NCI-H2081 treated with DMSO at 0.1 percent for 48 hours (cell line): ENCODE measurements at places on chromosomes 6 and 20.

DNA sequence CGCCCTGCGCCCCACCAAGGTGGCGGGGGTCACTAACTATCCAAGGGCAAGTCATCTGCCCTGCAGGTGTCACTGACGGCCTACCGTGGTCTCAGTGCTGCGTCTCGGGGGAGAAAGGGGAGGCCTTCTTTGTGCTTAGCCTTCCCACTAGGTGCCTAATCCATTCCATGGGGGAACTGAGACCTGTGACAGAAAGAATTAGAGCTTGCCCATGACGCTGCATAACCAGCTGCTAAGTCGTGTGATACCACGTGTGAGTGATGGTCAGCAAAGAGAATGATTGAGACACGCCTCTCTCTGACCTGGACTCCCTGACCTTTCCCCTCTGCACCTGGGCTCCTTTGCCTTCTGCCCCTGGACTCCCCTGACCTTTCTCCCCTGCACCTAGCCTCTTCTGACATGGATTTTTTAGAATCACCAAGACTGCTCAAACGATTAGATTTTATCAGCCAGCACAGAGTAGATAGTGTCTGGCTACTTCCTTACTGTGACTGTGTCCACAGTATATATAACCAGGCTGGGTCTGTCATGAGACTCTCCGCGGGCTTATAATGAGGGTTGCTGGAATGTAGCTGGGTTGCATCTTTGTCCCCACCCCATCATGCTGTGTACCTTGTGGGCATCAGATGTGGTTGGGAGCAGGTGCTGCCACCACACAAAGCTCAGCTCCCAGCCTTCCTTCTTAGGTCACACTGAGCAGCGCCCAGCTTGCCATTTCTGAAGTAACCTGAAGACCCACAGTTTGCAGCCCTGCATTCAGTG lies 140.6 kb downstream of the TMEM242 start:
- no peak for DNase-seq

- no peak for DNase-seq
These were observed 32.4 kb downstream of the TAF11 start for GRCh38 chr6:34855463-34855862.

DNA sequence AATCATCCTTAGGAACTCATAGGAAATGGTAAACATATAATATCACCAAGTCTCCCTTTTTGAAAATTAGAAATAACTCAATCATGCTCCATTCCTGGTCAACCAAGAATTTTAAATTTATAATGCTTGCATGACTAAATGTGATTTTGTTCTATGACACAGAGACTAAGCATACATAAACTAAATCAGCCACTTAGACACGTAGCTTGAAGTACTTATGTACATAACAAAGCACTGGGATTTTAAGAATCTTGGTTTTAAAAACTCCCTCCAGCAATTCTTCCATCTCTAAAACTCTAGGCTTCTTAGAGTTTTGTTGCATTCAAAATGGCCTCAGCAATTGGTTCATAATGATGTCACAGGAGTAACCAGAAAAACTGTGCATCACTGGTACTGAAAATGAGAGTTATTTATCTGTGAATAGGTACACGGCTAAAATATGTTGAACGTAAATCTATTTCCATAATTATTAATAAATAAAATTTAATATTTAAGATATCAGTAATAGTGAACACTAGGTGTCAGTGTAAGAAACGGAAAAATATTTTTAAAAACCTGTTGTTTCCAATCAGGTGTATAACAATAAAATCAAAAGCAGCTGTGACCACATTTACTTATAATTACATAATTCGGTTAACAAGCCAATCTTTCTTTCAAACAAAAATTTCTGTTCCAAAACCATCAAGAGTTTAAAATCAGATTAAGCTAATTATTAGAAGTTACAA lies 241.6 kb upstream of the RUNX2 start:
- no peak for DNase-seq

GRCh38 chr6:1287103-1287591 lies 24.8 kb upstream of the FOXQ1 start:
- no peak for DNase-seq

DNA sequence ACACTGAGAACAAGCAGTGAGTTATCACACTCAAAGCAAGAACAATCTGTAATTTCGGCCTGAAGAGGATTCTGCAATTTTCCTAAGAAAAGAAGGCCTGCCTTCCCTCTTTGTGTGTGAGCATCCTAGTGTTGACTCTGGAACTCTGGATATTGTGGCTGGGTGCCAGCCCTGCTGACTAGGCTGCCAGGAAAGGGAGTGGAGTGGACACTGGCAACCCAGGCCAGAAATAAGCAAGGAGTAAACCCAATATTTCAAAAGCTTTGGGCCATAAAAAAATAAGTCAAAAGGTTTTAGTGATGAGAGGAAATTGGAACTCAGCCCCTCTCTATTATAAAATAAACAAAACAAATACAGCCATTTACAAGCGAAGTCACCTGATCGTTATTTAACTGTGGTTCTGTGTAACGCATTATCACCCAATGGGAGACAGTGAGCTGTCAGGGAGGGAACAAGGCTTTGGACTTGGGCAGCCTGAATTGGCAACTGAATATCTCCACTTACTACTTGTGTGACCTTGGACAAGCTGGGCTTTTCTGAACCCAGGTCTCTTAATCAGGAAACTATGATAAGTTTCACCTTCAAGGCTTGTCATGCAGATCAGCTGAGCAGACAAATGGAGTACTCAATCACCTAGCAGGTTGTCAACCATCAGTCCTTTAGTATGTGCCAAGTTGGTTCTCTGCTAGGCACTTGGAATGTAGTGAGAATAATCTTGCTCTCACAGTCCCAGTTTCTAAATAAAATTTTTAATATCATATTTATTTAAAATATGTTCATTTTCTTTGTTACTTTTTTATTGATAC lies 196.2 kb downstream of the PAX1 start:
- DNase-seq, result peak; percentile 8

DNA sequence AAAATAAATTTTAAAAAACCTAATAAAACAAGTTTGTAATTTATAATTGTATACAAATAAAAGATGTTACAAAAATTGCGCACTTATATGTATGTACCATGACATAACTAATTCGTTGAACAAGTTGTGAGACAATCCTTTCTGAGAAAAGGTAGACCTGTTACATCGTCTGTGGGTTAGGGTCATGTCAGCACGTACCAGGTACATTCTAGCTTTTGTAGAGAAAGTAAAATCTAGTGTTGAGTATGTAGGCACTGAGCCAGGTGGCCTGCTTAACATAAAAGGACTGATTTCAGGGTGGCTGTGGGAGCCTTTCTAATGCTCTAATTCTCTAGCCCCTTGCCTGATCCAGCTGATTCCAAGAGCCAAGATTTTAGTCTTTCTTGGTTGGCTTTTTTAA lies 10.4 kb downstream of the RPL7L1 start:
- DNase-seq, result no peak

DNA sequence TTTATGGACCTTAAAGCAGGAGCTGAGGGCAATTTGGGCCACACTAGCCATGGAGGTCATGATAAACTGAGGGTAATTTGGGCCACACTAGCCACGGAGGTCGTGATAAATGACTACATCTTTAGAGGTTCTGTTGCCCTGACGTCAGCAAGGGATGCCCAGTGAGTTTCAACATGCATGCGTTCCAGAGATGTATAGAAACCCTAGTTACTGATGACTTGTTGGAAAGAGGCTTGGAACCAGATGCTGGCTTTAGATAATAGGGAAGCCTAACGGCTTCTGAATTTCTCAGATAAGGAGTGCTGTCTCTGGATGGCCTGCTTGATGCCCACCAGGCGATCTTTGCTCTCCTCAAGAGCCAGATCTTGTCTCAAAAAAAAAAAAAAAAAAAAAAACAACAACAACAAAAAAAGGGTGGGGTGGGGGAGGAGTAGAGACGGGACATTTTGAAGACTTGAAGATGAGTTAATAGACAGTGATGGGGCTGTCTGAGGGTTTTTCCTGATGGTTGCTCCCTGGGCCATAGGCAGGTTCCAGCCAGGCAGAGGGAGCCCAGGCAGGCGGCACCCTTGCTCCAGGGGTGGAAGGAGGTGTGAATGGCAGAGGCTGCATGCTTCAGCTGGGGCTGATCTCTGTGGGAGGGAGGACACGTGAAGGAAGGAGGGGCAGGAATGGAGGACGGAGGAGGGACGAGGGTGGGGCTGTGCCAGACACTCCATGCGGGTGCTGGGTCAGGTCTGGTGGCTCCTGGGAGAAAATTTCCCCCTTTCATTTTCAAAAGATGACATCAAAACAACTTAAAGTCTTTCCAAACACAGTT lies 27.0 kb upstream of the FRMD1 start:
- DNase-seq, result no peak

DNA sequence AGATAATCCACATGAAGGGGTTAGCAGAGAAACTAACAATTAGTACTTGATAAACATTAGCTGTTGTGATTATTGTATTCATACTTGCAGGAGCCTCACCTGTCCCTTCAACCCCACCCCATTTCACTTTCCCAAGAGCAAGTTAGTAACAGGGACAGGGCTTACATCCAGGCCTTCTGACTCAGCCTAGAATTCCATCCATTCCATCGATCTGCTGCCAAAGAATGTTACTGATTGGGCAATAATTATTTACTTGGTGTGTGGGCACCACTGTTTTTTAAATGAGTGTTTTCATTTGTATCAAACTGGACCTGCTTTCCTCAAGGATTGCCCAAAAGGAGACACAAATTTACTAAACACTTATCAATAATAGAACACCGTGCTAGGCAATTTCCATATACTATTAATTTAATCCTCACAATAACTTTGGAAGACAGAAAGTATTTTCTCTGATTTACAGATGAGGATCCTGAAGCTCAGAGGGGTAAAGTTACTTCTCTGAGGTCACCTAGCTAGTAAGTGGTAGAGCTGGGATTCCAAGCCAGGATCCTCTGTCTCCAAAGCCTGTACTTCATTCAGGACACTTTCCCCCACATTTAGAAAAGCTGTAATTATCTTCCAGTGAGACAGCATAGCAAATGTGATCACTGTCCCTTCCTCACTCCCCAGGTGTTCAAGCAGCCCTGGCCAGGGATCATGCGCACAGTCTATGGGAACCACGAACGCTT lies 32.8 kb downstream of the GSS start:
- DNase-seq, result no peak
